ENCODE measurements at places on chromosomes 7 and 10.

DNA sequence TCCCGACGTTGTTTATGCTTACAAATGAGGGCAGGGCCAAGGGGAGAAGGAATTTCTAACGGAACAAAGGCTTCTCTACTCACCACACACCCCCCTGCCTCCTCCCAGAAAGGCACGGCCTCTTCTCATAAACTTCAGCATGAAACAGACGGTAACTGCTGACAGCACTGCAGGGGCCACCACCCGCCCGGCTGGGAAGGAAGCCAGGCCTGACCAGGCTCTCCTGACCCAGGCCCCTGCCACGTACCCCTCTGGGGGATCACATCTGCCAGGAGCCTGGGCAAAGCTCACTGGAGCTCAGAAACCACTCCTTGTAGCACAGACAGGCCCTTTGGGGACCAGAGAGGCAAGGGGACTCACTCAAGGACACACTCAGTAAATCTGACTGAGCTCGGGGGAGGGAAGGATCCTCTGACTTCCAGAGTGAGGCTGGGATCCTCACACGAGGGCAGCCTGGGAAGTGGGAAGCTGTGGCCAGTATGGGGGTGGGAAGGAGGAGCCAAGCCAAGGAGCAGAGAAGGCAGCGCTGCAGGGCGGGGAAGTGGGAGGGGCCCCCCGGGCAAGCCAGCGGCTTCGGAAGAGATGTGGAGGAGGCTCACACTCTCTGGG lies 46.1 kb downstream of the ZCCHC24 start:
- peak; percentile 84 for DNase-seq

DNA sequence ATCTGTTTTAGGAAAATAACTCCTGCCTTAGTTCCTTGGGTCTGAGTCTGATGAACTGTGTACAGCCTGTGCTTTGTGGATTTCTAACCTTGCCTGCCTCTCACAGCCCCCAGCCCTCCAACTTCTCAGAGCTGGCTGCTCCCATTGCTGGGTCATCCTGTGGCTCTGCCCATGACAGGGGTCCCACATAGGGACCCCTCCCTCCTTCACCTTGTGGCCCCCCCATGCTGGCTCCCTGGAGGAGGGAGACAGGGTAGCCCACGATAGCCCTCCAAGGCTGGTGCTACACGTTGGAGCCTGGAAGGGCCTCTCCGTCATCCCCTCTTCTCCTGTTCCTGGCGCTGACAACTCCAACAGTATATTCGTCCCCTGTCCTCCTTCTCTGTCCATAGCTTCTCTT lies 2.8 kb upstream of the DENND2A start:
- no peak for DNase-seq

- DNase-seq = no peak
Observed at GRCh38 chr7:109983618-109984017, 1107.3 kb upstream of the LRRN3 start.

- no peak for DNase-seq
Observed at GRCh38 chr10:70125918-70126552, 6.6 kb downstream of the AIFM2 start.

GRCh38 chr7:44292876-44293560 lies 32.4 kb downstream of the CAMK2B start:
- DNase-seq = no peak

DNA sequence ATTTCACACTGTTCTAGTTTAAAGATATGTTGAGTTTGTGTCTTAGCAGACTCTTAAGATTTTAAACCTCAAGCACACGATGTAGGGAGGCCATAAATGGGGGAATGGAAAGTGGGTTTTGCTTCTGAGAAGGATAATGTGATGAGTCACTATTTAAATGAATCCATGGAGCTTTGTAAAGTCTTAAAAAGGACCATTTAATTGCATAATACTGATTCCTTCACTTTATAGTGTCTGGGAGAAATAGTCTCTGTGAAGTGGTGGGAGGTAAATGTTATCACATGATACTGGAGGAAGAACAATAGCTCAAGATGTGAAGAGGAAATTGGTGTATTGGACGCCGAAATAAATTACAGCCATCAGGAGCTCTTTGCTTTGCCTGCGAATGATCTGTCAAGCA lies 84.0 kb upstream of the MYO3A start:
- no peak for DNase-seq

- no peak for DNase-seq
Observed at GRCh38 chr10:132397671-132398565, 918 bp downstream of the PWWP2B start.

- DNase-seq = no peak
Observed at GRCh38 chr10:86030312-86030711, 336.3 kb downstream of the GRID1 start.

DNA sequence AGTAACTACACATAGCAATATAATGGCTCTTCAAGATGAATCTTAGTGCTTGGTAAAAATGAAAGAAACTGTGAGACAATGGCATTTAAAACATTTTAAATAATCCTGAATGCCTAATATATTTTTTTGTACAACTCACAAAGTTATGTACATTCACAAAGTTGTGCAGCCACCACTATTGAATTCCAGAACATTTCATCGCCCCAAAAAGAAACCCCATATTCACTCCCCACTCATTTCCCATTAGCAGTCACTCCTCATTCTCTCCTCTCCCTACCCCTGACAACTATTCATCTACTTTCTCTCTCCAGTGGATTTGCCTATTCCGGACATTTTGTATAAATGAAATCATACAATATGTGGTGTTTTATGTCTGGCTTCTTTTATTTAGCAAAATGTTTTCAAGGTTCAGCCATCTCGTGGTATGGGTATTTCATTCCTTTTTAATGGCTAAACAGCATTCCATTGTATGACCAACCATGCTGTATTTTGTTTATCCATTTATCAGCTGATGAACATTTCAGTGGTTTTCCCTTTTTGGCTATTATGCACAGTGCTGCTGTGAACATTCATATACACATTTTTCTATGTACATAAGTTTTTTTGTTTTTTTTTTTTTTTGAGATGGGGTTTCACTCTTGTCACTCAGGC lies 34.7 kb downstream of the ENTPD7 start:
- peak; percentile 57 for DNase-seq

DNA sequence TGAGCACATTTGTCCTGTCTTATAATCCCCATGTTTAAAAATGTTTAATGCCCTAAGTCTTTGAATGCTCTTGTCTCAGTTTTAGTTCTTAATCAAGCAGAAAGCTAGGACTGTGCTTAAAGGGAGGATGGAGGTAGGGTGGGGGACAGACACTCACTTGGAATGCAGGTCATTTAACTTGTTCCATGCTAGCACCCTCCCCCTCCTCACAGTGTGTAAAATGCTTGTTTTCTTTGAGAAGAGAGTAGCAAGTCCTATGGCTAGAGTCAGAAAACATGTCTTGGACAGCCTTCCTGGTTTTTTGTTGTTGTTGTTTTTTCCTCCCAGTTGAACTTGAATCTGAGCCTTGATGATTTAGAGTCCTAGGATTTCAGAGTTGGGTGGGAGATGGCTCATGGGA lies 114.2 kb downstream of the PLPP4 start:
- DNase-seq = no peak

GRCh38 chr10:121921238-121921931 lies 6.4 kb downstream of the ATE1 start:
- DNase-seq = no peak

DNA sequence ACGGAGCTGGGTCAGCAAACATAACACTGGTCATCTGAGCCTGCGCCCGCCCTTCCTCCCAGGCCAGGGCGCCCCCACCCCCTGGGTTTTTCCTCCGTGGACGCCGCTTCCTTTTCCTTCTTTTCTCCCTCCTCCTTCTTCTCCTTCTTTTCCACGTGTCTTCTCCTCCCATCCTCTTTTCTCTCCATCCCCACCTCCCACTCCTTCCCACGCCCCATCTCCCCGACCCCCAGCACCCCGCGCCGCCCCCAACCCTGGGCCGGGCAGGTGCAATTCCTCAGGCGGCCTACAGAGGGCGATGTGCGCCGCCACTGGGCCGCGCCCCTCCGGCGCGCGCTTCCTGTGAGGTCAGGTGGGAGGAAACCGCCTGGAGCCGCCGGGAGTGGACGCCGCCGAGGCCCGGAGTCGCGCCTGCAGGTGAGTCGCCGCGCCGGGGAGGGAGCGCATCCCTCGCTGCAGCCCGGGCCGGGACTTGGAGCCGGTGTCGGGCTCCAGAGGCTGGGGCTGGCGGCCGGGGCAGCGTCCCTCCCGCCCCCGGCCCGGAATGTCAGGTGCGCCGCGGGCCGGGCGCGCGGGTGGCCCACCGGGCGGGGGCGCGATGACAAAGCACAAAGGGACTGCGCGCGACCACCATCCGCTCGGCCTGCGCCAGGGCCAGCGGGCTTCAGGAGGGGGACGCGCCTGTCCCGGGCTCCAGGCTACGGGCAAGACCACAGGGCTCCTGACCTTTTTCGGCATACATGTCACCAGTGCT lies at the start of gene FAM241B:
Gene FAM241B (plus strand): TSS at position 351 of the 754 bp plus-strand sequence. CDS start 1,497 bp downstream, outside the sequence.
- DNase-seq = no peak

DNA sequence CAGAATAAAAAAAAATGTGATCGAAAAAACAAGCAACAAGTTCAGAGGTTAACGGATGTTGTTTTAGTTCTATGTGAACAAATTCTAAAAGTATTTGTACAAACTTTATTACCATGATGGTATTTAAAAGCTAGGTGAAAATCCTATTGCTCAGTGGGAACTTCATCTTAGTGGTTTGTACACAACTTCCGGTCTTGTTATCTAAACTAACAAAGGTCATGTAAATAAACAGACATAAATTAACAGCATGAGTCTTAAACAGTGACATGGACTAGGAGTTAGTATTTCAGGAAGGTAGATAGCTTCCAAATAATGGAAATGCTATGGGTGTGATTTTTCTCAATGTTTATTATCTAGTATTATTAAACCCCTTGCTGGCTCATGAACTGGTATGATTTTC lies 83.8 kb downstream of the SPAG6 start:
- DNase-seq = no peak

- no peak for DNase-seq
Observed at GRCh38 chr10:28987555-28988320, 301.1 kb upstream of the LYZL1 start.

DNA sequence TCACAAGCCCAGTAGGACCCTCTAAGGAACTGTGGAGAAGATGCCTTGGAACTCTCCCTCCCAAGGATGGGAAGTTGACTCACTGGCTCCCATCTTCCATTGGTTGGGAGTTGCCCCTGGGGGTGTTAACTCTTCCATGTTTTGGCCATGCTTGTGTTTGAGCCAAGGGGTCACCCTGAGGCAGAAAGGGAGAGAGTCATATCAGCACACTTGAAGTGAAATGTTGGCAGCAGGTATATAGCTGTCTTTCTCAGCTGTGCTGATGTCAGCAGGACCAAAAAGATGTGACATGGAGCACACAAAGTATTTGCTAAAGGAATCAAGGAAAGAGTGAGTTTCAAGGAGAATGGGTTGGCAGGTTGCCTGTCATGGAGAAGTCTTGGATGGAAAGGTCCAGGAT lies 359.4 kb downstream of the RPS24 start:
- DNase-seq = no peak

GRCh38 chr10:5078547-5079180 lies 15.6 kb upstream of the AKR1C3 start:
- DNase-seq = no peak

DNA sequence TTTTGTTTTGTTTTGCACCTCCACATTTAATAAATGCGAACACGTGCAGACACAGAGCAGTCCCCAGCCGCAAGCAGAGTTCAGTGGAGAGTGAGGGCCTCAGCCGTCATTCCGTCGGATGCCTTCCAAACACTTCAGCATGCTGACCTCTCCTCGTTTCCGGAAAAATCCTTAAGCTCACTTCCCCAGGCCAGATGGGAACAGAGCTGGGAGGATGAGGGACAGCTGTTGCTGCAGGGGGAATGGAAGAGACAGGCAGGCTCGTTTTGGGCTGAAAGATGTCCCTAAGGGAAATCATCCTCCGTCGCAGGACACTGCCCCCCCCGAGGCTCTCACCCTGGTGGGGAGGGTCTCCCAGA lies 17.2 kb upstream of the FGFR2 start:
- no peak for DNase-seq

DNA sequence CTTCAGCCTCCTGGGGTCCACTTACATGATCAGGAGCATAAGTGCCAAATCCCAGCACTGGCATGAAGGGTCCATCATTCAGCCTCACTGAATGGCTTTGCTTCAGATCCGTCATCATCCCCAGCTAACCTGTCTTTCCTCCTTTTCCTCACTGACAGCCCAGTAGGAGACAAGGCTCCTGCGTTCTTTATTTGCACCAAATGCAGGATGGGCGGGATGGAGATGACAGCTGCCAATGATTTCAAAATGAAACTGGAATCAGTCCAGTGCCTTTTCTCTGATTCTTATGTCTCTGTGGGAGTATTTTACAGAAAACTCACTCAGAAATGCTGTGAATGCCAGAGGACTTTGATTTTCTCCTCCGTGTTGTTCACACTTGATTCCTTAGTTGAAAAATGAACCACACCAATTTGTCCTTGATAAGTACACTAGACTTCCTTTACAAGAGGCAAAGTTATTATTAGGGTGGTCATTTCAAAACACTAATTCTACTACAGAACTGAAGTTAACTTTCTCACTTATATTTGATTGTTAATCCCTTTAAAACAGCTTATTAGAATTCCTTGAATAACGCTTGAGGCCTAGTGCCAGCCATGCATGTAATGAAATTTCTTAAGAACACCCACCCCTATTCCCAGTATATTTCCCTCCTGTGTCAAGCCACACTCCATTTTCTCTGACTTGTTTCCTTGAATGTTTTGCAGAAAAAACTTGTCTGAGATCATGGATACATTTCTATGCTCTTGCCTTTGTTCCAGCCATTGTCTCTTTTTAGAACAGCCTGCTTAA lies at the start of gene AKR1C8:
Gene AKR1C8 (minus strand): TSS at position 164 of the 789 bp plus-strand sequence. CDS start 46 bp downstream, at position 118.
- no peak for DNase-seq

DNA sequence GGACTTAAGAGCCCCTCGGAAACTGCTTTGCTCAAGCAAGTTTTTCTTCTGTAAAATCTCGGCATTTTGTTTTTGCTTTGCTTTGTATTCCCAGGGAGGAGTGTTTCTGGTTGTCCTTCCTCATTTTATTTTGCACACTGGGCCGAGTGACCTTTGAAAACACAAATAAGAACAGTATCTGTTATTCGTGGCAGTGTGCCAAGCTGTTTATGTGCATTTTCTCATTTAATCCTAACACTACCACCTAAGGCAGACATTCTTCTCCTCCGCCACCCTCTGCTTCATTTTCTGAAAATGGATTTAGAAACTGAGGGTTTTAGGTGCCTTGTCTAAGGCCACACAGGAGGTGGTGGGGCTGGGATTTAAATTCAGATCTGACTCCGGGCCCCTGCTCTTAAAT lies 218.5 kb downstream of the TCF7L2 start:
- DNase-seq = no peak

- no peak for DNase-seq
Observed at GRCh38 chr10:43048301-43049051, 28.4 kb upstream of the RET start.

DNA sequence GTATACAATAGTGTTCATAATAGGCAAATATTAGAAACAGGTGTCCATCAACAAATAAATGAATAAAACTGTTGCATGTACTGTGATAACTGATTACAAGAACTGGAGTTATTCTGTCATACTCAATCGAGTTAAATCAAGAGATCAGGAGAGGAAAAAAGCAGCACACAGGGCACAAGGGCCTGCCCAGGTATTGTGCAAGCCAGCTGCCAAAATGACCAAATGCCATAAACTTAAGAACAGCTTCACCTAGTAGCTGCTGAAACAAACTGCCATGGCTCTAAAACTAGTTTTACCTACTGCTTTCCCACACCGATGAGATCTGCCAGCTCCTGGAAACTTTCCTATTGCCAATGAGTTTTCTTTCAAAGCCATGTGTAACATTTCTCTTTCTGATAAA lies 12.2 kb downstream of the GSAP start:
- DNase-seq = no peak
